ENCODE measurements at places on chromosomes 1 and 21. TPM values are rescaled to one million over a fixed set of nuclear protein-coding genes. Genes with fewer than 3 reads are reported as not detected.
A peak's percentile ranks its signal among the peaks of the same experiment; 100 is the strongest.

Gene NR1I3
- total RNA-seq = not detected

DNA sequence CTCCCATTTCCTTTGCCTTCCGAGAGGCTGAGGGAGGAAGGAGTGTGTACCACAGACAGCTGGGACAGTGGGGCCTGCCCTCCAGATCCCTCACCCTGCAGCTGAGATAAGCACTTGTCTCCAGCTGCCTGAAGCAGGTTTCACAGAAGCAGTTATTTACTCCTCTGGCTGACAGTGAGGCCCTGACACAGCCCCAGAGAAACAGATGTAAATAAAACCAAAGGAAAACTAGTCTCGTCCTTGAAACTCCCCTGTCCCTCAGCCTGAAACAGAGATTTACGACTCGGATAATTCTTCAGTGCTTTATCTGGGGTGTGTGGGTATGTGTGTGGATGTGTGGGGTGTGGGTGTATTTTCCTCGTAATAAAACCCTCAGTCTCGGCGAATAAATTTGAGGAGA is 181.1 kb downstream of the IGSF21 start:
- DNase-seq = no peak

Gene CFAP141
- total RNA-seq = not detected

- DNase-seq = peak; percentile 76
Observed at GRCh38 chr21:14877581-14878228, 187.1 kb downstream of the NRIP1 start.

Gene NUDT17
- 4.0 TPM for total RNA-seq

- DNase-seq = no peak
Observed at GRCh38 chr1:87329051-87329525, 408 bp downstream of the LMO4 start.

DNA sequence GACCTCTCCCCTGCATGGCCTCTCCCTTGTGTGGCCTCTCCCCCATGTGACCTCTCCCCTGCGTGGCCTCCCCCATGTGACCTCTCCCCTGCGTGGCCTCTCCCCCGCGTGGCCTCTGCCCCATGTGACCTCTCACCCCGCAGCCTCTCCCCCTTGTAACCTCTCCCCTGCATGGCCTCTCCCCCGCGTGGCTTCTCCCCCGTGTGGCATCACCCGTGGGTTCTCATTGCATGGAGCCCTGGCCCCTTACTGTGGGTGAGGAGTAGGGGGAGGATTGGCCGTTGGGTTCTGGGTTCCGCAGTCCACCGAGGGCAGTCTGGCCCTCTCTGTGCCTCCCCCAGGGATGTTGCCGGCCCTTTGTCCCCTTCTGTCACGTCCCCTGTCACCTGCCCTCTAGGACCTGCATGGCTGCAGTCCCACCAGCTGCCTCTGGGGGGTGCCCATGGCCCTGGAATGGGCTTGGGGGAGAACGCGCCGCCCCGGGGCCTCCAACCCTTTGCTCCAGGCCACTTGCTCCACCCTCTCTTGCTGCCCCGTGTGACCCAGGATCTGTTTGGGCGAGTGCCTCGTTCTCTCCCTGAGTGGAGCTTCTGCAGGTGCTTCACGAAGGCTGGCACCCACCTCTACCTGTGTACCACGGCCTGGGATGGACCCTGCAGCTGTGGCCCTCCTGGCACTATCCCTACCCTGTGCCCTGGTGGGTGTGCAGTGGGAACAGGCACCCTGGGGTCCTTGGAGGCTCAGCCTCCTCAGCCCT is 21.3 kb downstream of the RRP1 start:
- no peak for DNase-seq

GRCh38 chr1:92929461-92929860 is 31.8 kb downstream of the DIPK1A start:
- no peak for DNase-seq

DNA sequence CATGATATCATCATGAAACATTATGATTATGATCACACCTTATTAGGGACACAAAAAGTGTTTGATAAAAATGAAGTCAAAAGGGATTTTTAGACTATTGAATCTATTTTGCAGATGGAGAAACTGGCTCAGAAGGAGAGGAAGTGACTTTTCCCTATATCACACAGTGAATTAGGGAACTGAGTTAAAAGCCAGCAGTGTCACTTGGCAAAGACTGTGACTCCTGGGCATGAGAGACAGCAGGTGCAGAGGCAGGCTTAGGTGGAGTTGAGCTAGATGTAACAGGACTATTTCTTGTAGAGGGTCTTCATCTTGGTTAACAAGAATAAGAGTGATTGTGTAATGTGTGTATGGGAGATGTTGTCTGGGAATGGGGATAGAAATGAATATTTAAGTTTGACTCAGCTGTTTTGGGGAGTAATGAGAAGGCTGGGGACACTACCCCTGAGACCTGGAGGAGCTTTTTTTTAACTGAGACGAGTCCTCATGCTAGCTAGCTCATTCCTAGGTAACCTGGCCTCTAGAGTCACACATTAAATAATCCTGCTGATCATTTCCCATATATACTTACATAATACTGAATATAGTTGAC is 1.0 kb upstream of the CD84 start:
- no peak for DNase-seq

Gene PIGR
- total RNA-seq = not detected

DNA sequence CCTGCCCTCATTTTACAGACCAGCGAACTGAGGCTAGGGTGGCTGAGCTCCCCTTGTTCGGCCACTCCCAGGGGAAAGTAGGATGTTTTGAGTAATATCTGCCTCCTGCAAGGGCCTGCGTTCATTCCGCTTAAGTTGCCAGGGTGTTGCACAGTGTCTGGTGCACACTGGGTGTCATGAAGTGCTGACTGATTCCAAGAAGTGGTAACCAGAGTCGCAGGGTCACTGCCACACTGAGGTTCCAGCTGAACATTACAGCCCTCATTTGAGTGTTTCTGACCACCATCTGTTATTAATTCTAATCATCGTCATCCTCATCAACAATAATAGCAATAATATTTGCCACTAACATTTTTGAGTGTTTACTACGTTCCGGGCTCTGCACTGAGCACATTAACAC is 250.6 kb downstream of the KAZN start:
- no peak for DNase-seq

DNA sequence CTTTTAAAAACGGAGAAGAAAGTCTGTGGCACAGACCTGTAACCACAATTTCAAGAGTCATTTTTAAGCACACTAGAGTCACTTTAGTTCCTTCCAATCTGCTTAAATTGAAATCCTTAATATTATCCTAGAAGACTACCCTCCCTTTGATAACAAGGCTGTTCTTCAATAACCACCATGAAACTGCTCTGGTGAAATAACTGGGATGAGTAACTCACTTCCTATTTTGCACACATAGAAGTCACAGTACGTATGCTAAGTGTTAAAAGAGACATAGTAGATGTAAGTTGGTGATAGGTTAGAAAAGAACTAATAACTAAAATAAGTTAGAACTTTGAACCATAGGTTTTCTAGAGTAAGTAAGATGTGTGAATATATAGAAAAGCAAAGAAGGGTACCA is 107.8 kb downstream of the NME7 start:
- DNase-seq = no peak

GRCh38 chr1:183926983-183927382 is 110.5 kb downstream of the COLGALT2 start:
- no peak for DNase-seq

GRCh38 chr1:147171399-147172167 is 687 bp downstream of the PRKAB2 start:
- DNase-seq = no peak

DNA sequence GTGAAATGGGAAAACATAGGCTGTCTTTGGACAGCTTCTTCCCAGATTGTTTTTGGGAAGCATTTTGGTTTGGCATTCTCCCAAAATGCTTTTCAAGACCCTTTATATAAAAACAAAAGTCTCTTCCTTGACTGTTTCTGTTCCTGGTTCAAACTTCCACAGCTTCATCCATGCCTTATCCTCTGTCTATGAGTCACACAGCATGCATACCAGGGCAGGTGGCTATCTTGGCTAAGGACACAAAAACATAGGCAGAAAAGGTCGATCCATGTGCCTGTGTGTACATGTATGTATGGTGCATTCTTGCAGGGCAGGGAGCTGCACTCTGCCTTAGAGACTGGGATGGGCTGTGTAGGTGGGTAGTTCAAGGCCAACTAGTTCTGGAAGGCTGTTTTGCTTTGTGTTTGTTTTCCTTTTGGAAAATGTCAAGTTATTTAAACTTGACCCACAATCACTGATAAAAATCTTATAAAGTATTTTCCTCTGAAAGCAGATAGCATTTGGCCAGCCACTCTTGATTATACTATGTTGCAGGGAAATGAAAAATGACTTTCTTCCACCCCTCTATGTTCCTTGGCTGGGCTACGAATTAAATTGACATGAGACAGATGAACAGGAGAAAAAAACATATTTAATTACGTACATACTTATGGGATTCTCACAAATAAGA is 437.0 kb downstream of the SIPA1L2 start:
- no peak for DNase-seq

Gene EPHA10
- under 0.01 TPM for total RNA-seq

GRCh38 chr1:180168786-180169639 is 14.3 kb downstream of the QSOX1 start:
- DNase-seq = no peak

DNA sequence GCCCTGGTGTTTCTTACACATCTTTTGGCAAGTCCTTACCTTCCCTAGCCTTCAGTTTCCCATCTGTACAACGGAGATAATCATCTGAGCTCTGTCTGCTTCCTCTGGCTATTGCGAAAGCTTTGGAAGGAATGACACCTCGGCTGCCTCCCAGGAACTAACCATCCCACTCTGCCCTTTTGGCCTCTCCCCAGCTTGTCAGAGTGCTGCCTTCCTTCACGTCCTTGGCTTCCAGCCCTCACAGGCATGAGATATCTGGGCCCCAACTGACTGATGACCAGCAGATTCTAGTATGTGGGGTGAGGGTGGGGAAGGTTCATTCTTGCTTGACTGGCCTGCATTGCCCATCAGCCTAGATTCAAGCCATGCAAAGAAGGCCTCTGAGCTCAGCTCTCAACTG is 253.1 kb upstream of the FGGY start:
- peak; percentile 90 for DNase-seq

Gene ARHGEF11
- total RNA-seq = 19.3 TPM

GRCh38 chr1:77544845-77545244 is 137.6 kb downstream of the ZZZ3 start:
- DNase-seq = no peak

- peak; percentile 67 for DNase-seq
Observed at GRCh38 chr1:37537378-37537777, 16.7 kb downstream of the SNIP1 start.

GRCh38 chr1:31617916-31618746 is 642 bp downstream of the HCRTR1 start:
- no peak for DNase-seq

DNA sequence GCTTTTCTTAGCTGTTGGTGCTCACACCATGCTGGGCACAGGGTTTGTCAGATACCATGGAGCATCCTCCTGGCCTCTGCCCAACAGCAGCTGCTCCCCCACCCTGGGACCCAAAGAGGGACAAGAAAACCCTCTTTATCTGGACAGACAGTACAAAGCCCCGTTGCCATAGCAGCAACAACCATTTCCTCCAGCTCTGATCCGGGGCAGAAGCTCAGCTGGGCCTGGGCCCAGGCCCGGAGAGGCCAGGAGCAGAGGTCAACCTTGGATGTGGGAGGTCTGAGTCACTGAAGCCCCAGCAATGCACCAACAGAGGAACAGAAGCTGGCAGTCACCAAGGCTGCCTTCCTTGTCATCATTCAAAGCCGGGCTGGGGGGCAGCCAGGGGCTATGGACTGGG is 228.4 kb upstream of the POU3F1 start:
- DNase-seq = no peak

GRCh38 chr1:214228976-214229375 is 52.0 kb upstream of the SMYD2 start:
- no peak for DNase-seq

DNA sequence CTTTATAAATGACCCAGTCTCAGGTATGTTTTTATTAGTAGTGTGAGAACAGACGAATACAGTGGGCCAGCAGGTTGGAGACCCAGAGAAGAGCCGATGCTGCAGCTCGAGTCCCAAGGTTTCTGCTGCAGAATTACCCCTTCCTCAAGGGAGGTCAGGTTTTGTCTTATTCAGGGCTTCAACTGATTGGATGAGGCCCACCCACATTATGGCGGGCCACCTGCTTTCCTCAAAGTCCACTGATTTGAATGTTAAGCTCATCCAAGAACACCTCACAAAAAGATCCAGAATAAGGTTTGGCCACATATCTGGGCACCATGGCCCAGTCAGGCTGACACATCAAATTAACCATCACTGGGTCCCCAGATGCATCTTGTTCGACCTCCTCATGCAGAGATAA is 40.9 kb downstream of the FBXO2 start:
- DNase-seq = no peak

- no peak for DNase-seq
Observed at GRCh38 chr1:66576645-66577044, 42.7 kb downstream of the SGIP1 start.

GRCh38 chr1:172810480-172811175 is 151.7 kb downstream of the FASLG start:
- DNase-seq = no peak

- DNase-seq = no peak
Observed at GRCh38 chr21:42088148-42088547, 17.0 kb downstream of the UMODL1 start.

All from epithelial cell of proximal tubule (primary cell).